ENCODE measurements at places on chromosomes 2 and 18.

- DNase-seq: no peak
Measured at GRCh38 chr2:189954989-189955388, 107.5 kb downstream of the MSTN start.

- no peak for DNase-seq
Measured at GRCh38 chr2:111919794-111920608, 21.6 kb downstream of the MERTK start.

GRCh38 chr2:138060301-138060635 is 96.0 kb downstream of the HNMT start:
- DNase-seq: no peak

DNA sequence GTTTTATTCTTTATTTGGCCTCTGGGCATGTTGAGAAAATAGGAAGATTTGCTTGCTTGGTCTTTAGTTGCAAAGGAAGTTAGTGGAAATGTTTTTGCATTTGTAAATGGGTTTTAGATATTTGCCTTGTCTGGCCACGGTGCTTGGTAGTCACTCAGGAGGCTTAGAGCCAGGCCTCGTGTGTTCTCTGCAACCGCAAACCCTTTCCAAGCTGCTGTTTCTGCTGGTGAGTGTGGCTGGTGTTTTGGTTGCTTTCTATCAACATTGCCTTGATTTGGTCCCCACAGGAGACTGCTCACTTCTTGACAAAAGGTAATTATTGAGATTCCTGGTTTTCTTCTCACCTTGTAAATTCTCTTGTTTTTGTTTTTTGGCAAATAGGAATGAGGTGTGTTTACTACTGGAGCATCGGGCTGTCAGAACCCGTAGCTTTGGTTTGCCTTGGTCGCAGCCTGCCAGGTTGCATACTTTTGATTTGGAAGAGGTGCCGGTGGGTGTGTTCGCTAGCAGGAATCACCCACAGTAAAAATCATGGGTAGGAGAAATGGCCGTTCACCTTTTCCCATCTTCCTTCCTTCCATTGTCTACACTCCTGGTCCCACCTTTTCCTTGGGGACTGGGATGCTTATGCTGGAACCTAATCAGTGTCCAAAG is 15.8 kb downstream of the ASAP2 start:
- DNase-seq: no peak

- no peak for DNase-seq
Measured at GRCh38 chr2:230224458-230224857, 1.1 kb upstream of the SP140 start.

DNA sequence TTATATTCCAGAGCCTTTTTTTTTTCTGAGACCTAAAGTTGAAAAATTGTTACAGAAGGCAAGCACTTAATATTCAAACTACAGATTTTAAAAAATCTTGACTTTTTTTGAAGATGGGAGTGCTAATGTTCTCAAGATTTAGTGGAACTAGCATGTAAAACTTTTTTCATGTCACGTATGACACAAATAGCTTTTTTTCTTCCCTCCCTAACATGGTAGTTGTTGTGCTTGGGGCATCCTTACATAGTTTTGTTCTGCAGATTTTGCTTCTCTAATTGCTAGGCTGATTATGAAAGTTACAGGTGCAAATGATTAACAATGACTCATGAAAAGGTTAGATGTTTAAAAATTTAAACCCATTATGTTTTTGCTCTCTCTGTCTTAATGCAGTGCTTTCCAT is 3.0 kb downstream of the EML6 start:
- DNase-seq: no peak

GRCh38 chr18:3156325-3156640 is 63.5 kb downstream of the MYOM1 start:
- no peak for DNase-seq

DNA sequence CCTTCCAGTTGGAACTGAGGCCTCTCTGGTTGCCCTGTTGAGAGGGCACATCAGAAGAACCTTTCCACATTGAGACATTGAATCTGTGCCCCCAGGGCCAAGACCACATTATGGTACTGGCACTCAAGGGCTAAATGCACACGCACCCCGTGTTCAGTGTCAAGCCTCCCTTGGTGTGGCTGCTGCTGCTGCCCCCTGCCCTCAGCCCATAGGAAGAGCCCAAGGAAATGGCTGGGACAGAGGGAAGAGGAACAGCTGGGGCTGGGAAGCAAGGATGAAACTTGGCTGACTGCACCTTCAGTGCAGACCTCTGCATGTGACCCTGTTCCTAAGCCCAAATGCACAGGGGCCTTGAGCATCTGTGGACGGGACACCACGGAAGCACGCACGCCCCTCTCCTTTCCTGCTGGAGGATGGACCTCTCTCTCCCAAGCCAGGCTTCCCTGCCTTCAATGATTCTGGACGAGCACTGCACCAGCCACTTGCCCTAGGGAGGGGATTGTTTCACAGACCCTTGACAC is 40.2 kb downstream of the NIFK start:
- DNase-seq: no peak

GRCh38 chr18:63467699-63468098 is 9.1 kb upstream of the SERPINB5 start:
- no peak for DNase-seq

GRCh38 chr18:70405052-70405451 is 116.2 kb downstream of the SOCS6 start:
- no peak for DNase-seq

DNA sequence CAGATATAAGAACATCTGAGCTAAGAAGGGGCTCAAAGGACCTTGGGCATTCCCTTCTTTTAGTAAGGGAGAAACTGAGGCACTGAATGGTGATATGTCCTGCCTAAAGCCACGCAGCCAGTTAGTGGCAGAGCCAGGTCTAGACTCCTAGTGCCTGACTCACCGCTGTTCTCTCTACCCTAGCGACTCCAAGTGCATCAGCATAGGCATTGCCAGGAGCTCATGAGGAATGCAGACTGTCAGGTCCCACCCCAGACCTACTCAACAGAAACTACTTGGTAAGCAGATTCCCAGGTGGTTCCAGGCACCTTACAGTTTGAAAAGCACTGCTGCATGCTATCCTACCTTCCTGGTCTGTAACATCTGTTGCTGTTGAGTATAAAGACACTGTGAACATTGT is 158.9 kb downstream of the MSH2 start:
- no peak for DNase-seq

DNA sequence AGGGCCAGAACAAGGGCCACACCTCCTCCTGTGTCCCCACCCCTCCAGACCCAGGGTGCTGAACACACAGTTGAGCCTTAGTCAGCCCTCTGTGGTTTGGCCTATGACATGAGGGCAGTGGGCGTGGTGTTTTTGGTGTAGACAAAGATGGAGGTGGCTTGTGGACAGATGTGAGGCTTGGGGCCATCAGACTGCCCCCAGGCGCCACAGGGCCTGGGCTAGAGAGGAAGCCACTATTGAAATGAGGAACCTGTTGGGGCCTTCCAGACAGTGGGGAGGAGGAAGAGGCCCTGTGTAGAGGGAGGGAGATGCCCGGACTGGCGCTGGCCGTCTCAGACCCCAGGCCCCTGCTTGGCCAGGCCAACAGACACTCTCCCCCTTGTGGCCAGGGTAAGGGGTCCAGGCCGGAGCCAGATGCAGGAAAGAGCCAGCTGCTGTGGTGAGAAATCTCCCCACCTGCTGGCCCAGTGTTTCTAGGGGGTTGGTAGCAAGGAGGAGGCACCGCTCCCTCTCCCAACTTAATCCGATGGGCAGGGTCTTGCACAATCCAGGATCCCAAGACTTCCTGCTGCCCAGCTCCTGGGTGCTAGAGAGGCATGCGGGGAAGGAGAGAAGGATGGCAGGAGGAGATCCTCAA is 53.8 kb downstream of the SMAD7 start:
- peak; percentile 28 for DNase-seq

DNA sequence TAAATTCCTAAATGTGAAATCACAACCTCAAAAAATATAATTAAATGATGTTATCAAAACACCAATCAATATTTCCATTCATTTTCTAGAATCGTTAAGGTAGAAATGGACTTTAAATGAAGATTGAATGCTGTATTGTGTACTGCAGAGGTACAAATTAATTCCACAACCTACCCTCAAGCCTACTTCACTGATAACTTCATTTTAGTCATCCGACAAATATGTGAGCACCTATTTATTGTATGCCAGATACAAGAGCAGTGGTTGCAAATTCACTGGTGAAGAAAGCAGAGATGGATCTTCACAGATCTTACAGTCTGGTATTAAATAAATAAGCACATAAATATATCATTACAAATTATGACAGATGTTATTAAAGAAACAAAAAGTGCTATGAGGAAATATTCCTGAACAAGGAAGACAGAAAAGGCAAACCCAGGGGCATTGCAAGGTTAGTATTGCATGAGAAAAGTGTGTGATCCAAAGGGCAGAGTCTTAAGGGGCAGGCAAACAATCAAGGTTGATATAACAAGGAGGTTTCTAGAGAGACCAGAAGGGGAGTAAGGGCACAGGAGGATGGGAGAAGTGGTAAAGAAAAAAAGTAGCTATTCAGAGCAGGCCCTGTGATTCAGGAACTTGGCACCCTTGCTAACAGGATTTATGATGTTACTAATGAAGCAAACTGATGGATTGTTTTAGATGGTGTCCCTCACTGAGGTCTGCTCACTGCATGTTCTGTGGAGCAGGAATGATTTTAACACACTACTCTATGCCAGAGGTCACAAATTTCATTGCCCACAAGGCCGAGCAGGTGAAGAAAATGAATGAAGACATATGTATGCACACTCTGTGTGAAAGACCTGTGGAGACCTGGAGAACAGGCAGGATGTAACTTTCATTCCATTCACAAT is 128.0 kb upstream of the CCDC150 start:
- DNase-seq: no peak

DNA sequence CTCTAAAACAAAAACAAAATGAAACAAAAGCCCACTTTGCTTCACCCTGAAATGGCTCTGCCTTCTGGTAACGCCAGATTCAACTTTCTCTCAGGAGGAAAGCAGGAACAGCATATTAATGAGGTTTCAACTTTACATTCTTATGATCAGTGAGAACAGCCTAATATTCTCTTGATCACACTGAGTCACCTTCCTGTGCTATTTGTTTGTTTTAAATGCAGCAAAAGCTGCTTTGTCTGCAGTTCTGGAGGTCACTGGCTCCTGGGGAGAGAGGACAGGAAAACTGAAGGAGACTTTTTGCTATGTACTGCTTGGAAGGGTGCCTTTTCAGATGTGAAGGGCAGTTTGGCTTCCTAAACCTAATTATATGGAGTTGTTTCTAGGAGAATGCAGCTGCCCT is 48.1 kb downstream of the MAIP1 start:
- DNase-seq: no peak

- DNase-seq: no peak
Measured at GRCh38 chr2:227188292-227188691, 23.9 kb downstream of the COL4A3 start.

DNA sequence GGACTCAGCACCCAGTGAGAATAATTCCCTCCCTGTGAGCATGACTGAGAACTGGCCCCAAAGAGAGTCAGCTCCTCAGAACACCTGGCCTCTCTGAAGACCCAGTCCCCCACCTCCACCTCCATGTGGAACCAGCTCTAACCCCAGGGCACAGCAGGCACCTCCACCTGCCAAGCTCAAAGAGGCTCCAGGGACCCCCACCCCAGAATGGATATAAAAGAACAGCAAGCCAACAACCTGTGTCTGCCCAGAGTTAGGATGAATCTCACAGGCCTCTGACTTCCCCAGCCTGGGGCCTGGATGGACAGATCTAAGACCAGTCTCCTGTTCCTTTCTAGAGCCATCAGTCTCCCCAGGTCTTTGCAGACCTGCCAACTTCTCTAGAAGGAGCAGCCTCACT is 498.5 kb downstream of the EIPR1 start:
- DNase-seq: no peak

DNA sequence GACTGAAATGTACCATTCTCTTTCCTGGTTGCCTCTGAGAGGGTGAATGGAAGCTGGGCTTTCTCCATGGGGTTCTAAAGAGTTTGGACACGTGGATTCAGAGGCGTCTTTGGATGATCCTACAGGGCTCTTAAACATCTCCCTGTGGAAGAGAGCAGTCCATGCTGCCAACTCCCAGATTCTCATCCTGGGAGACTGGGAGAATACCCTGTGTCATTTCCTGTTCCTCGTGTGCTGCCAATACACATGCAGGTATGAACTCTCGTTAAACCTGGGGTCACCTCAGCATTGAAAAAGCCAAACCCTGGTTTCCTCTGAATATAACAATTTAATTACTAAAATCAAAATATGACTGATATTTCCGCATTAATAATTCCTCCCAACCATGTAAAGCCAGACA is 73.3 kb upstream of the NT5C1B start:
- no peak for DNase-seq

GRCh38 chr2:109265369-109265768 is 136.4 kb downstream of the SH3RF3 start:
- DNase-seq: no peak

DNA sequence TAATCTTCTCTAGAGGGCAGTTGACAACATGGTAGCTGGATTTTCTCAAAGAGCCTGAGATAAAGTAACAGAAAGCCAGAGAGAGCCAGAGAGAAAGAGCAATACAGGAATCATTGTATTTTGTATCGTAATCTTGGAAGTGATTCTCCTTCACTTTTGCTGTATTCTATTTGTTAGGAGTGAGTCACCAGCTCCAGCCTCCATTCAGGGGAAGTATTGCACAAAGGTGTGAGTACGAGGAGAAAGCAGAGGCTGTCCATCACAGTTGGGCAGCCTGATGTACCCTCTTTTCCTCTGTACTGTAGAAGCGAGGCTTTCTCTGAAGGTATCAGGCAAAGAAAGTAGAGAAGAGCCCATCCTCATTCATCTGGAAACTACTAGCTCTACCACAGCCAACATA is 176.8 kb downstream of the KCNS3 start:
- no peak for DNase-seq

DNA sequence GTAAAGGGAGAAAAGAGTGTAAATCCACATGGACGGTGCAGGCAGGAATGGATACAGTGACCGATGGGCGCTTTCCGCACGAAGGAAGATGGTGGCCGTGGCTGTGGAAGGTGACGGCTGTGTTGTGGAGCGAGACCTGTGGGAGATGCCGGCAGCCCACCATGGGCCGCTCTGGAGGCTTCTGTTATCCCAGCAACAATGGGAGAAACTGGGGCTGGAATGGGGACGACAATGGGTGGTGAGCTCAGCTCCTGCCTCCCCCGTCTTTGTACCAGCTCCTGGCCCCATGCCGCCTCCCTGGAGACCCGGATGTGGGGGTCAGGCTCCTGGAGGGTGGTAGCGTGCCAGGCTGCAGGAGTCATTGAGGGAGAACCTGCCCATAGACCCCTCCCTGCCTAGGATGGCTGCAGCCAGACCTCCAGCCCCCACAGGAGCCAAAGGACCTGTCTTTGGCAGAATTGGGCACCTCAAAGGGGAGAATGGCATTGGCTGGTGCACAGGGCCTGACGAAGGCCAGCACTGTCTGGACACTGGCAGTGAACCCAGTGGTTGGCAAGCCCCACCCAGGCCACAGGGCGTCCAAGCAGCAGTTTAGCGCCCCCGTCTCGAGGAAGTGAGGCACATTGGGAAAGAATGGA is 72.6 kb downstream of the SLC66A2 start:
- no peak for DNase-seq

DNA sequence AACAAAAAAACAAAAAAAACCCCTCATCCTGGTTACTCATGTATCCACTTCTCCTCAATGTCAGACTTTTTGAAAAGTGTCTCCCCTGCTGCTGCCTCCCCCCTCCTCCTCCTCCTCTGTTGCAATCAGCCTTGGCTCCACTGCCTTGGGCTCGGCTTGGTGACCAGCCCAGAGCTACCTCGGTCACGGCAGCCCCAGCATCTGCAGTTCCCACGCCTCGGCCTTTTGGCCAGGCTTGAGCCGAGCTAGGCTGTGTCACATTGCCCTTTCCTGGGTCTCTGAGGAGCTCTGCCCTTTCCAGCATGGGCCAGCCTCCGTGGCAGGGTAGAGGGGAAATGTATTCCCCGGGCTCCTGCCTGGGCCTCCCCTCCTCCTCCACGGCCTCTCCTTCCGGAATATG is 22.7 kb upstream of the INHBB start:
- no peak for DNase-seq

GRCh38 chr18:74579496-74580065 is 18.1 kb upstream of the ZNF407 start:
- no peak for DNase-seq

Measured in activated naive CD8-positive, alpha-beta T cell treated with anti-CD3 and anti-CD28 coated beads, Interleukin-2, amount 10 ng/mL, durations not matched to agents 7 days and 5 days (primary cell).